ENCODE measurements at places on chromosomes 12 and 14.

GRCh38 chr12:130813436-130813835 lies 25.6 kb downstream of the STX2 start:
- no peak for DNase-seq

GRCh38 chr12:12221560-12221959 lies 45.3 kb downstream of the LRP6 start:
- no peak for DNase-seq

- DNase-seq: no peak
Observed at GRCh38 chr12:102526656-102527055, 46.3 kb upstream of the IGF1 start.

GRCh38 chr12:59484575-59484974 lies 111.3 kb upstream of the SLC16A7 start:
- no peak for DNase-seq

DNA sequence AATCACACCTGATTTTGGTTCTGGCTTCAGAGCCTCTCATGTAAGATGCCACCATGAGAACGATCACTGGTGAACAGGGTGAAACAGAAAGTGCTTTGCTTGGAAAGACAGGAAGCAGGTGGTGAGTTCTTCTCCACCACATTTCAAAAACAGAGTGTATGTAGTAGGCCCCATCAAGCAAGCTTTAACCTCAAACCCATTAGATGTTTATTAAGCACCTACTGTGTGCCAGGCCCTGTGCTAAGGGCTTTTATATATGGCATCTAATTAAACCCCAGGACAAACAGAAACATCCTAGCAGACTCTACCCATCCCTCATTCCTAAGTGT lies 47.8 kb upstream of the MED13L start:
- no peak for DNase-seq

DNA sequence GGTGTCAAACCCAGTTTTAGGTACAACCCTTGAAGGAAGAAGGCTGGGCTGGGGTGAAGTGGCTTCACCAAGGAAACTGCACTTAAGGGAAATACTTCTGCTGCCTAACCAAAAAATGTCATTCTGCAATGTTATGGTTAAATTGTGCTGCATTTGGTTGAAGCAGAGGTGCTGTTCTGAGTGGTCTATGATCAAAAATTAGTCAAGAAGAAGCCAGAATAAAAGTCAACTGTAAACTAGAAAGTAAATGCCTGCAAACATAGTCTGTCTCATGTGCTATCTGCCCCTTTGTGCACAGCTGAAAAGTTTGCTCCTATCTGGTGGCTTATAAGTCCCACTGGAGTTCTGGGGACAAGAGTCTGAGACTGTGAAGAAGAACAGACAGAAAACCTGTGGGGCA lies 158.8 kb downstream of the C12orf42 start:
- no peak for DNase-seq

DNA sequence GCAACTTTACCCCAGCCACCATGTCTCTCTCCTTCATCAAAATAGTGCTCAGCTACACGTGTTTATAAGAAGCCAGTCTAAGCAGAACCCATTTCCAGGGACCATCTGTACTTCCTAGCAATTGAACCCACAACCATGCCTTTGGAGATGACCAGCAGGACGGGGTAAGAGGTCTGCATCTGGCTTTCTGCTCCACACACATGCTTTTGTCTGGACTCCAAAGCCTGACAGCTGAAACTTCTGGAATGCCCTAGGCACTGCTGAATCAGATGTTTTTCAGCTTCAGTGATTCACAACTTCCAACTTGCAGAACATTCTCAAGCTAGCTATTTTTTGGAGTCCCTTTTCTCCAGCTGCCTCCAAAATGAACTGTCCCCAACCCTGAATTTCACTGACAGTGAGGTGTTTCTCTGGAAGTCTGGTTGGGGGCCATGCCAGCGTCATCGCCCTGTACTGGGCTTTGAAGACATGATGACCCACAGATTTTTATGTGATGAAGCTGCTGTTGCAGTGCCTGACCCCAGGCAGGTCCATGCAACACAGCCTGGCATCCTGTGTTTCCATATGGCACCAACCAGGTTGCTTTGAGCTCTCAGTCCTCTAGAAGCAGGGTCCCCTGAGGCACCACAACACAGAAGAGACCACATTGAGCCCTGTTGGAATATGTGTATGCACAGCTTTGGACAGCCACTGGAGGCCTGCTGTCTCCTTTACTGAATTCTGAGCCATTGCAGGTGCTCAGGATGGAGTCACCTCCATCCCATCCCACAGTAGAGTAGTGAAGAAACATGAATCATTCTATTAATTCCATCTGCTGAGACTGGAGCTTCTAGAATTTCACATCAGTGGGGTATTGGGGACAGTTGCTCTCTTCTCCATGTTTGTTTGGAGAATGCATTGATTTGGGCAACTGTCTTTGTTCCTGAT lies 80.2 kb downstream of the NUAK1 start:
- no peak for DNase-seq

DNA sequence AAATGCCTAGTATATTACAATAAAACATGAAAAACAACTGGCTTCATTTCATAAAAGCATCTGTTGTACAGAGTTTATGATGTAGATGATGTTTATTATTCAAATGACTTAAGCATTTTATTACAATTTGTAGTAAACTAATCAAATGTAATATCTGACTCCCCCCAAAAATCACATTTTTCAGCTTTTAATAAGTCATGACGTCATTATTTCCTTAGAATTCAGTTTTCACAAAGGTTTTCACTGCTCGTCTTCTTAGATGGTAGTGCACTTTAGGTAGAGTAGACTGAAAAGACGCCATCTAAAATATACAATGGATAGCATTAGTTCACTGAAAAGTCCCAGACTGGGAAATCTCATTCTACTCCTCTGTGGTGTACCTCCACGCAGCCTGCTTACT lies 181.5 kb downstream of the ACSS3 start:
- no peak for DNase-seq

DNA sequence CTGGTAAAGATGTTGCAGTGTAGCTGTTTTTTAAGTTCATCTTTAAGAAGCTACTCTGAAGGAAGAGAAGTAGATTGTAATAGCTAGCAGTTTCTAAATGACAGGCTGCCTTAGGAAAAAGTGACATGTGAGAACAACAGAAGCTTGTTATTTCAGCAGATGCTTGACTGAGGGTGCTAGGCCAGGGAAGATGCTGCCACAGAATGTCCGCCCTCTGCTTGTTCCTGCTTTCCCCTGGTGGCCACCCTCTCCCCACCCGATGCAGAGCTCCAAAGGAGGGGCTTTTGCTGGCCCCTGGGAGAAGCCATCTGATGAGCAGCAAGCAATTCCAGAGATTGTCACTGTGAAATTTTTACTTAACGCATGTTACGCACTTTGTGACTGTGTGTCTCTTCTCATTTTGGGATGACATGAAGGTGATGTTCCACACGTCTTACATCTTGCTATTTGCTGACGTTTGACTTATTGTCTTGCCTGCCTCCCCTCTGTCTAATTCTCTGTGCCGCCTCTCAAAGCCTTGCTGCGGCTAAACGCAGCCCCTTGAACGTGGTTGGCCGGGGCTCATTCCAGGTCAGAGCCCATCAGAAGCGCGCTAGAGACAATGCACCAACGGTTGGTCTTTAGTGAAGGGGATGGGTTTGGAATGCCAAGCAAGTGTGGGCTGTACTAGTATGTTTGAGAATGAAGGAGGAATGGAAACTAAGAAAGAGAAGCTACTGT lies 44.8 kb downstream of the WDR20 start:
- DNase-seq: peak; percentile 34

- no peak for DNase-seq
Observed at GRCh38 chr14:51912112-51912786, 51.8 kb downstream of the GNG2 start.

GRCh38 chr14:23378612-23379220 lies 1.9 kb downstream of the CMTM5 start:
- no peak for DNase-seq

DNA sequence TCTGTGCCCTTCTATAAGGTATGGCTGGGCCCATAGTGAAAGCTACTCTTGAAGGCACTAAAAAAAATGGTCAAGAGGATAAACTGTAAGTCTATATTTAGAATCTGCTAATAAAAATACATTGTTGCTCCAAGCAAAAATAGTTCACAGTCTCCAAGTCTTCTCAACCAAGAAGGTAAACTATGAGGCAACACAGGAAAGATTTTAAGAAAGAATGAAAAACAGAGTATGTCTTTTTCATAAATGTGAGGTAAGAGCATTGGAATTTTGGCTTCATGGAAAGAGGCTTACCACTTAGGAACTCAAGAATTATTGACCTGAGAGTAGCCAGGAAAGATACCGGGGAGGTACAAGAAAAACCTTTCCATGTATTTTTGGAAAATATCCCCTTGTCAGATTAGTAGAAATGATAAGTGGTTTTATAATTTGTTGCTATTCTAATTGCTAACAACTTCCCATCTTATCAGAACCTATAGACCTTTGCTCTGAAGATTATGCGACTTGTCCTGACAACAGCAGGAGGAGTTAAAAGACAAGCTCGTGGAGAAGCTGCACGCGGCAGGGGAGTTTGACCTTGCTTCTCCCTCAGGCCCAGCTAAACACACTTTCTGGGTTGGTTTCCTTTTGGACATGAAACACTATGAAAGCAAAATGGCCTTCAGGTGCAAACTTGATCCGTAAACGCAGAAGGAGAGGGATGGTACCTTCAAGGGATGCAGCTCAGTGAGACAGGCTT lies 238.1 kb downstream of the FOXN3 start:
- DNase-seq: no peak

DNA sequence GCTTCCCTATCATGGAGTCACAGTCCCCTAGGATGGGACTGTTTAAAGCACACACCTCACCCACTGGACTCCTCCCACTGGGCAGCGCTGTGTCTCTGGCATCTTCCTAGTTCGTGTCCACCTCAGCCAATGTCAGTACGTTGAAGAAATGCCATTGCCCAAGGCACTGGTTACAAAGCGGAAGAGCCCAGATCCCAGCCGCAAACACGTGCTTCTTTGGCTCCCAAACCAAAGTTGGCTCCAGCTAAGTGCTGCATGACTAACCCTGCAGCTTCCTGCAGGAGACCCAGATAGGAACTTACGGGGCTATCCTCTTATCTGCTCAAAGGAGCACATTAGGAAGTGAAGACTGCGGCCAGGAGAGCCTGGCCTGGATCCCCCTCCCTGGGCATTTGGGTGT lies 9.3 kb downstream of the SYNE3 start:
- no peak for DNase-seq
